Inflammatory macrophage treated with lipopolysaccharide for 1 hour (primary cell): ENCODE measurements at places on chromosomes 11 and 22.

DNA sequence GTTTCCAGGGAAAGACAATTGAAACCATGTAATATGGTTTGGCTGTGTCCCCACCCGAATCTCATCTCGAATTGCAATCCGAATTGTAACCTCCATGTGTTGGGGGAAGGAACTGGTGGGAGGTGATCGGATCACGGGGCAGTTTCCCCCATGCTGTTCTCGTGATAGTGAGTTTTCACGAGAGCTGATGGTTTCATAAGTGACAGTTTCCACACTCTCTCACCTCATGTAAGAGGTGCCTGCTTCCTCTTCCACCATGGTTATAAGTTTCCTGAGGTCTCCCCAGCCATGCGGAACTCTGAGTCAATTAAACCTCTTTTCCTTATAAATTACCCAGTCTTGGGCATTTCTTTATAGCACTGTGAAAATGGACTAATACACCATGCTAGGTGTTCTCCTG lies 148.3 kb upstream of the CADM1 start:
- peak; percentile 37 for DNase-seq

DNA sequence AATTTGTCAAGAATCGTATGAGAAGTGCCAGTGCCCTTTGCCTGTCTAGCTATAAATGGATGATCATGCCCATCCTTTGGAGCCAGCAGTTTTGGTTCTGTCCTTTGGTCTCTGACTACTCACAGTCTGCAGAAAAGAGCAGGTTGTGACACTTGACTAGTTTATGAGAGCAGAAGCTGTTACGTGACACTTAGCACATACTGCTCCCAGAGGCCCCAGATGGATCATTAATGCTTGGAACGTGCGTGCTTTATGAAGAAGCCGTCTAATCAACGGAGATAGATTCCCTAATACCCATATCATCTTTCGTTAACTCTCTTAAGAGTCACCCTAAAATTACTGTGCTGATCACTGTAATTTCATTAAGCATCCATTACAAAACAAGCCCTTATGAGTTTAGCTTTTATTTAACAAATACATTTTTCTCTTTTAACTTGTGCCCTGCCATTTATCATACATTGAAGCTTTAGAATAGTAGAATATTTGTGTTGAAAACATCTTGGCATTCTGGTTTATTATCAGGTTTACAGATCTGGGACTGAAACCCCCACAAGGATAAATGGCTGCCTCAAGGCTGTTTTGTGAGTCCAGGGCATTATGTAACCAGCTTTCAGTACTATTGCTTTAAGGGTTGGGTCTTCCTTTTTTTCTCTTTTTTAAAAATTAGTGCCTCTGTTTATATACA lies 47.0 kb upstream of the ADORA2A start:
- no peak for DNase-seq

- DNase-seq: no peak
Observed at GRCh38 chr11:58813693-58814092, 30.8 kb downstream of the GLYATL2 start.

- DNase-seq: peak; percentile 65
Observed at GRCh38 chr11:38791346-38791961, 2193.4 kb upstream of the RAG2 start.

- DNase-seq: peak; percentile 87
Observed at GRCh38 chr22:43090130-43090789, 1.1 kb upstream of the TTLL1 start.

GRCh38 chr11:61256710-61257482 lies 15.9 kb downstream of the PGA5 start:
- peak; percentile 55 for DNase-seq

DNA sequence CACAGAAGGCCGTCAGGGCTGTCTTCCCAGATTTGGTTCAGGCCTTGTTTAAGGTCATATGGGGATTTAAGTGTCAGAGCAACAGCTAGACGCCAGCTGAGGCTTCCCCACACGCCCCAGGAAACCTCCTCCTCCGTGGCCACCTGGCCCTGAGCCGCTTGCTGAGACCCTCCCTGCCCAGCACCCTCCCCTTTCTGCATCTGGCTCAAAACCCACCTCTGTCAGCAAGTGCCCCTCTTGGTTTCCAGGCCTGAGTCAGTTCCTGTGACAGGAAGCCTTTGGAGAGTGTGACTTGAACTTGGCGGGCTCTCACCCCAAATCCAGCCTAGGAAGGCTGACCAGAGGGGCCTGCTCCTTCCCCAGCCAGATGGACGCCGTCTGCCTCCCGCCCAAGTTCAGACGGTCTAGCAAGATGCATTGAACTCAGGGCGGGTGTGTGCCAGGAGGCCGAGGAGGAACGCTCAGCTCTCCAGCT lies 561 bp downstream of the FXYD2 start:
- no peak for DNase-seq

DNA sequence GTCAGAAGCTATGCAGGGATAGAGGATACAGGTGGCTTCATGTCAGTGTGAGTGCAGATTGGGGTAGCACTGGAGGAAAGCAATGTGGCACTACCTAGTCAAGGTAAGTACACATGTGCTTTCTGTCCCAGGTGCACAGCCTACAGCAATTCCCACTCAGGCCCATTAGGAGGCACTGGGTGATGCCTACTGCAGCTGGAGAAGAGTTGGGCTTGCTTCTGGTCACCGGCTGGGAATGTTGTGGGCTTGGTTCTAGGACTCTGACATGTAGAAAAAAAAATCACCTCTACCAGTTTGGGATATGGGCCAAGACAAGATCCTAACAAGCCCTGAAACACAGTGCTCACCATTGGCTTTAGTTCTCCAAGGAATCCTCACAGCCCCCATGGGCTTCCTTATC lies 69.7 kb downstream of the TENM4 start:
- no peak for DNase-seq

- no peak for DNase-seq
Observed at GRCh38 chr11:13134066-13134465, 125.0 kb downstream of the RASSF10 start.

DNA sequence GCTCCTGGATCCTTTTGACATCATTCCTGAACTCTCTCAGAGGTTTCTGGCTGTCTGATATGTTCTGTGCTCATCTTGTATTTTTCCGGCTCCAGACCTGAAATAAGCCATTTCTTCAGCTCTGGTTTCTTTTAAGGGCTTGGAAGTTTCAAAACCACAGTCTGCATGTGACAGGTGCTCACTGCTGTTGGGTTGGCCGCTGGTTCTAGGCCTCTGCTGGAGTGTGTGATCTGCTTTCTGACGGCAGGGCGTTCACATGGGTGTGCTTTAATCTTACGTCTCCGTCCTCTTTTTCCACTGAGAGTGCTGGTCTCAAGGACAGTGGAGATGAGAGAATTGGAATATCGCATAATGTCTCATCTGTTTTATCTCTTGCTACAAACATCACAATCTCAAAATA lies 10.3 kb downstream of the ZBED4 start:
- no peak for DNase-seq

DNA sequence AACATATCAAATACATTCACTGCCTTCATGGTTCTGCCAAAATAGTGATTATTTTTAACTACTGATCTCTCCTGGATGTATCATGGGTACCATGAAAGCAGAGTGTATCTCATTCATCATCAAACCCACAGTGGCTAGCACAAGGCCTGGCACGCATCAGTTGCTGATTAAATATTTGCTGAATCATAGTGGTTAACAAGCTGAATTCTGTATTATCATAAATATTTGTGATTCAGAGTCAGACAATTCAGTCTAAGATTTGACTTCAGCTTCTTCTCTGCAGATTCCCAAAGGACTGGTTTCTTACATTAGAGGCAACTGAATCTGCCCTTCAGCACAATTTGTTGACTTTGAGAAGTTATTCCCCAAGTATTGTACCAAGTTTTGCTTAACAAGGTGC lies 715.8 kb upstream of the LRRC4C start:
- no peak for DNase-seq

DNA sequence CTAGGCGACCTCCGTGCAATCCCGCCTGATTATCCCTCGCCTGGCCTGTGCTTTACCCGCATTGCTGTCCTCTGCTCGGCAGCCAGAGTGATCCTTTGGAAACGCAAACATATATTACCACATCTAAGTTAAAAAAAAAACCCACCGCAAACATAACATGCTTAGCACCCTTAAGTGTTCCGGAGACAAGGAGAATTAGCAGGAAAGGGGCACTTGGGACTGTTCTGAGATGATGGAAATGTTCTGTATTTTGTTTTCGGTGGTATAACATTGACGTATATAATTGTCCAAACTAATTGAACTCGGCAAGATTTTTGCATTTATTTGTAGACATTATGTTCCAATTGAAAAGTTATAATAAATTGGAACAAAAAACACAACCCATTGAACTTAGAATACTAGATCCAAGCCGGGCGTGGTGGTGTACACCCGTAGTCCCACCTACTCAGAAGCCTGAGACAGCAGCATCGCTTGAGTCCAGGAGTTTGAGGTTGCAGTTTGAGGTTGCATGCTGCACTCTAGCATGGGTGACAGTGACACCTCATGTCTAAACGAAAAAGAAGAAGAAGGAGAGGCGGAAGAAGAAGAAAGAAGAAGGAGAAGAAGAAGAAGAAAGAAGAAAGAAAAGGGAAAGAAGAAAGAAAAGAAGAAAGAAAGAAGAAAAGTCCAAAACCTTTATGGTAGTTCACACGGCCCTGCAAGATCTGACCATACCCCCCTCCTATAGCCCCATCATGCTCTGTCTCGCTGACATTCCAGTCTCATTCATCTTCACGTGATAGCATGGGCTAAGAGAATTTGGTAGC lies 604 bp upstream of the POLR3H start:
- no peak for DNase-seq

DNA sequence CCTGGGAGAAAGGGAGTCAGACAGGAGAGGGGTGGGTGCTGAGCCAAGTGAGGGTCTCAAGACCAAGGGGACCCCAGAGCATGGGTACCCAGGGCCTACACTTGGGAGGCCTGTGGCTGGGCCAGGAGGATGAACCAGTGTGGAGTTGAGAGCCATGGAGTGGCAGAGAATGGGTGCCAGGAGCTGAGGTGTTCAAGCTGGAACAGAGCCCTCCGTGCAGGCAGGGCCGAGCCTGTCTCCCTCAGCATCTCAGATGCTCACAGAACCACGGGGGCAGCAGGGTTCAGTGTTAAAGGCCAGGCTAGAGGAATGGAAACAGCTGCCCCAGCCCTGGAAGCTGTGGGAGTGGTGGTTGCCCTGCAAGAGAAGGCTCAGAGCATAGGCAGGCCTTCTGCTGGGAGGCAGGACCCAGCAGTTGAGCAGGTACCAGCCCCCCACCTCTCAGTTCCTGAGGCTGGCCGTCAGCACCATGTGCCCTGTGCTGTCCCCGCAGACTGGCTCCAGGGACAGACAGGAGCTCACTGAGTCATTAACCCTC lies 32.3 kb downstream of the RSPH14 start:
- DNase-seq: no peak

DNA sequence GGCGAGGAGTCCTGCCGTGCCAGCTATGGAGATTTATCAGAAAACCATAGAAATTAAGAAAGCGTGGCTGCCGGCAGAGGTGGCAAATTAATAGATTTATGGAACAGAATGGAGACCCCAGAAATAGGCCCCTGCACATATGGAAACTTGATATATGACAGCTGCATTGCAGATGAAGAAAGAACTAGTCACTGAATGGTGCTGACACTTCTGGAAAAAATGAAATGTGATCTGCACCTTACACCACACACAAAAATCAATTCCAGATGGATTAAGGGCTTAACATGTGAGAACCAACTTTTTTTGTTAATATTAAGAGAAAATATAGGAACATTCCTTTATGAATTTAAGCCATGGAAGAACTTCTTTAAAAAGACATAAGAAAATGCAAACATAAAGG lies 40.3 kb upstream of the TSKU start:
- DNase-seq: no peak

DNA sequence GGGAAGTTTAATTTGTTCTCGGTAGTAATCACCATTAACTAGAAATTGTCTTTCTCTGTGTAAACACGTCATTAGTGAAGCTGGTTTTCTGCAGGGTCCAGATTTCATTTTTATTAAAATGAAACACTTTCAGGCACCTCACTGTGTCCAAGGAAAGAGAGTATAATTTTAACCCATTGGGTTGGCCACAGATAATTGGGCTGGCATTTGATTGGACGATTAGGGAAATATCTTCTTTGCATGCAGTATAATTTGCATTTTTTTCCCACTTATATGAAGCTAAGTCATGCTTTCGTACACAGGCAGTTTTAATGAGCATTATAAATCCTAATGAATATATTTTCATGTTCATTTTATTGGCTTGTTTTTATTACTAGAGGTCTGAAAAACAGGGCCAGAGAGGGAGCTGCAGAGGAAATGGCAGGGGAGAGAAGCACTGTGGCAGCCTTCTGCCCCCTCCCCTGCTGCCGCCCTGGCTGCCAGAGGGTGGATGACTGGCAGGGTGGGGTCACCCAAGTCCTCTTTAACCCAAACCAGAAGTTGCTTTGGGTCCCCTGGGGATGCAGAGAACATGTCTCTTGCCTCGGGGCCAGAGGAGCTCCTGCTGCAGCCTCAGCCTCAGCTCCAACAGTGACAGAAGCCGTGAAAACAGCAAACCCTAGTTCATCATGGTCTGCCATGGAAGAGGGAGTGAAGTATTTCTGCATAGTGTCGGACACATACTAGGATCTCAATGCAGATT lies 93.9 kb downstream of the PKNOX2 start:
- no peak for DNase-seq

GRCh38 chr11:96101146-96101545 lies 177.2 kb upstream of the MTMR2 start:
- no peak for DNase-seq

DNA sequence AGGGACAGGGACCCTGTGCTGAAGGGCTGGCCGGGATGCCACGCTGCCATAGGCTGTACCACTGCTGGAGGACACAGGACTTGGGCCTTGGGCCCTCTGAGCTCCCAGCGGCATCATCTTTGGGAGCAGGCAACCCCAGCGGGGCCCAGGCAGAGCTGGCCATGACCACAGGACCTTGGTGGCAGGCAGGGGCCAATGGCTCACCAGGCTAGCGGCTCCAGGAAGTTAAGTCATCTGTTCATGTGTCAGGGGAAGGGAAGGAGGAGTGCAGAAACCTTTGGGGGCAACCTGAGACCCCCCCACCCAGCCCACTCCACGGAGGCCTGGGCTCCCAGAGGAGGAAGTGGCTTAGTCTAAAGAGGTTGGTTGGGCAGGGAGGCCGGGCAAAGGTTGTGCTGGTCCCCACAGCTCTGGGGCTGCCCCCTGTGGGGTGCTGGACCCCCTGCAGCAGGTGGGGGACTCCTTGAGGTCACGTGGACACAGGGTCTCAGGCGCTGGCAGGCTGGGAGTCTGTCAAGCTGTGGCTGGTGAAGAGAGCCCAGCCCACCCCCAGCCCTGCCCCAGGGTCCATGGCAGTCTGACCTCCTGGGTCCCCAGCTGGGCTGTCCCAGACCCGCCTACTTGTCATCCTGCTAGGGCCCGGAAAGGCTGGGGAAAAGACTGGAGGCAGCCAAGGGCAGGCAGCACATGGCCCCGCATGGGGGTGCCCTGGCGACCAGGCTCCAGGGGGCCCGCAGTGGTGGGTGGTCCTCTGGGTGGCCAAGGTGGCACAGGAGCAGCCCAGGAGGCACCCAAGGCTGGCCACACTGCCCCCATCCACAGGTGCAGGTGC lies 184.3 kb downstream of the IGLL1 start:
- DNase-seq: no peak

- DNase-seq: peak; percentile 91
Observed at GRCh38 chr11:96338910-96339705, 3.9 kb downstream of the MAML2 start.
